ENCODE measurements at places on chromosomes 12 and 14. TPM values are rescaled to one million over a fixed set of nuclear protein-coding genes. Genes with fewer than 3 reads are reported as not detected.

The CFAP251 gene
- total RNA-seq: 13.8 TPM

The SMAGP gene
- 7.4 TPM for total RNA-seq

The SLC35F4 gene
- total RNA-seq: not detected

The DPY19L2 gene
- total RNA-seq: under 0.01 TPM

The RNASE8 gene
- not detected for total RNA-seq

The KCNC2 gene
- not detected for total RNA-seq

The KLRC2 gene
- not detected for total RNA-seq

The PLEK2 gene
- 111 TPM for total RNA-seq

The SDR9C7 gene
- total RNA-seq: 4.9 TPM

The IGFBP6 gene
- 75.5 TPM for total RNA-seq

The EMC9 gene
- total RNA-seq: 17.8 TPM

The ADGRD1 gene
- not detected for total RNA-seq

The TAS2R13 gene
- 0.38 TPM for total RNA-seq

The TGM1 gene
- total RNA-seq: 88.7 TPM

The CEBPE gene
- total RNA-seq: not detected

The EXOC3L4 gene
- total RNA-seq: 0.26 TPM

The NRIP2 gene
- not detected for total RNA-seq

The GZMH gene
- total RNA-seq: not detected

The AP5M1 gene
- 11.6 TPM for total RNA-seq

The HOXC4 gene
- not detected for total RNA-seq

The SIX6 gene
- total RNA-seq: not detected

The CCDC197 gene
- total RNA-seq: not detected

The GON7 gene
- 11.6 TPM for total RNA-seq

The C3AR1 gene
- not detected for total RNA-seq

The NGDN gene
- 67.4 TPM for total RNA-seq

The GARIN6 gene
- not detected for total RNA-seq

The GUCY2C gene
- total RNA-seq: not detected

The SMIM41 gene
- 0.13 TPM for total RNA-seq

The CLEC4C gene
- total RNA-seq: not detected

The RERGL gene
- total RNA-seq: not detected

The ADAM20 gene
- total RNA-seq: 2.6 TPM

The TNFAIP2 gene
- 21.1 TPM for total RNA-seq

The COX8C gene
- total RNA-seq: not detected

The MYH6 gene
- not detected for total RNA-seq

The MGP gene
- 0.79 TPM for total RNA-seq

The POTEG gene
- total RNA-seq: not detected

The ACOT2 gene
- 9.7 TPM for total RNA-seq

The GPR84 gene
- 0.13 TPM for total RNA-seq

The PARPBP gene
- total RNA-seq: 0.90 TPM

The B4GALNT1 gene
- 0.13 TPM for total RNA-seq

The NUP107 gene
- total RNA-seq: 24.1 TPM

The HOXC12 gene
- not detected for total RNA-seq

The KCNK10 gene
- total RNA-seq: not detected

The KRT4 gene
- 66.6 TPM for total RNA-seq

The ZFHX2 gene
- total RNA-seq: 0.26 TPM

The CDH24 gene
- 2.9 TPM for total RNA-seq

The RNF212B gene
- not detected for total RNA-seq

The C12orf43 gene
- total RNA-seq: 15.1 TPM

The STXBP6 gene
- not detected for total RNA-seq

The DDN gene
- 0.26 TPM for total RNA-seq

Measured in bronchial epithelial cell (primary cell).